ENCODE measurements at places on chromosomes 11 and 22.

DNA sequence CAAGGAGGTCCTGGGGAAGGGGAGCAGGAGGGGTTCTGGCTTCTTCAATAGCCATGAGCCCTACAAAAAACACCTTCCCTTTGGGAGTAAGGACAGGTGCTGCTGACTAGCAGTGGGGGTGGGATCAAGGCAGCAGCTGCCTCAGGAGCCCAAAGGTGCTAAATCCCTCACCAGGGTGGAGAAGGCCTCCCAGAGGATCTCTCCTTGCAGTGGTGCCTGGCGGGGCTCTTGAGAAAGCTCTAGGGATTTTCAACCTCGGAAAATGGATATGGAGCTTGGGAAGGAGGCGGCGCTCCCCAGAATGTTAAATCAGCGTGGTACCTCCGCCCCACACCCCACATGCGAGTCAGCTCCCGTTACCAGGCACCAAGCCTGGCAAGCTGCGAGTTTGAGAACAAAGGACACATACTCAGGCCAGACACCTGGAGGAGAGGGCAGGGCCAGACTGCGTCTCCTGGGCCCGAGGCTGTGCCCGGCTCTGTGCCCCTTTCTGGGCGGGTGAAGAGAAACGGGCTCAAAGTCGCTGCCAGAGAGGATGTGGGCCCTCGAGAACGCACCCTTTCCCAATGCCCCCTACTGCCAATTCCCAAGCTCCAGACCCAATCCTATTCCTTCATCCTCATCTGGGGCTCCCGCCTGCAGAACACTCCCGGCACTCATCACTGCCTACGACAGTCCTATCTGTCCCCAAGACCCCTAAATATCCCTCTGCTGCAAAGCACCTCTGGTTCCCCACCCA, 139.0 kb downstream of the BRD1 start:
- DNase-seq = no peak

DNA sequence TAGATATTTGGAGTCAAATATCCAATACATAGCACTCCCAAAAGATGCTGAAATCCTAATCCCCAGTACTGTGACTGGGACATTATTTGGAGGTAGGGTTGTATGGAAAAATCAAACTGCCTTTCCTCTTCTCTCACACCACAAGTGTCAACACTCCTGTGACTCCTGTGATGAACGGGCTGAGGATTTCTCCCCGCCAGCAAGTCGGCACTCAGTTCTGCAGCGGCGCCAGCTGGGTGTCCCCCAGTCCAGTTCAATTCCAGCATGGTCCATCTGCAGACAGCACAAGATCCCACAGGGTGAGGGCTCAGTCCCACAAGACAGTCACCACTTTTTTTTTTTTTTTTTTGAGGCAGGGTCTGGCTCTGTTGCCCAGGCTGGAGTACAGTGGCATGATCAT, 4.3 kb upstream of the PARVB start:
- DNase-seq = no peak

- DNase-seq = no peak
Measured at GRCh38 chr22:48244388-48245195, 1482.1 kb downstream of the TBC1D22A start.

GRCh38 chr11:76574406-76574805, 96.1 kb downstream of the LRRC32 start:
- no peak for DNase-seq

DNA sequence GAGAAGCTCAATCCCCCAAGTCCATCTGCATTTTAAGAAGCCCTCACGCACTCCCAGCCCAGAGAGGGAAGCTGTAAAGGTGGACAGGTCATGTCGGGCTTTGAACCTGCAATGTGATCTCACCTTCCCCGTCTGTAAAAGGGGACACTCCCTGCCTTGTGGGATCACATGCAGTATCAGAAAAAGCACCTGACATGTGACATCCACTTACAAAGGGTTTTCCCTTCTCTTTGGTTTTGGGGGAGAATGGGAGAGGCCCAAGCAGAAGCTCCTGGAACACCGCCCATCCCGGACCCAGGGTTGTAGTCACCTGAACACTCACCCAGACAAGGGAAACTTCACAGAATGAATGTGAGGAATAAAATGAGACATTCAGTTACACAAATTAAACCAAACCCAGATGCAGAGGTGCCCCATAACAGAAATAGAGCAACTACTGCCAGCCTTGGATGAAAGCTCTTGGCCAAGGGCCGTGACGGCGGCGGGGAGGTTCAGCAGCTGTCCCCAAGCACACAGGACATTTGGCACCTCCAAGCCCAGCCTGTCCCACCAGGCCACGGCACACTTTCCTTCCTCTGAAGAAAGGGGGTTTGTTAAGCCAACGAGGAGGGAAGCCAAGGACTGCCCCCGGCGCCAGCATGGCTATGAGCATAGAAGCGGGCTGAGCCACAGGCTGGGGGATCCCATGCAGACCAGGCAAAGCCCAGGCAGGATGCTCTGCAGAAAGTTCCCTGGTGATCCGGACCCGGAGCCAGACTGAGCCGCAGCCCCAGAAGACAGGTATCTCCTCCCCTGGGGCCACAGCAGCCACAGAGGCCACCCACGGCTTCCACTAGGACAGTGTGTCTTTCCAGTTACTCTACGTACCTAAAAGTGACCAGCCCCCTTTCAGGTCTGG, 3.8 kb downstream of the BID start:
- DNase-seq = no peak

- DNase-seq = no peak
Measured at GRCh38 chr11:127193950-127194349, 193.4 kb upstream of the KIRREL3 start.

DNA sequence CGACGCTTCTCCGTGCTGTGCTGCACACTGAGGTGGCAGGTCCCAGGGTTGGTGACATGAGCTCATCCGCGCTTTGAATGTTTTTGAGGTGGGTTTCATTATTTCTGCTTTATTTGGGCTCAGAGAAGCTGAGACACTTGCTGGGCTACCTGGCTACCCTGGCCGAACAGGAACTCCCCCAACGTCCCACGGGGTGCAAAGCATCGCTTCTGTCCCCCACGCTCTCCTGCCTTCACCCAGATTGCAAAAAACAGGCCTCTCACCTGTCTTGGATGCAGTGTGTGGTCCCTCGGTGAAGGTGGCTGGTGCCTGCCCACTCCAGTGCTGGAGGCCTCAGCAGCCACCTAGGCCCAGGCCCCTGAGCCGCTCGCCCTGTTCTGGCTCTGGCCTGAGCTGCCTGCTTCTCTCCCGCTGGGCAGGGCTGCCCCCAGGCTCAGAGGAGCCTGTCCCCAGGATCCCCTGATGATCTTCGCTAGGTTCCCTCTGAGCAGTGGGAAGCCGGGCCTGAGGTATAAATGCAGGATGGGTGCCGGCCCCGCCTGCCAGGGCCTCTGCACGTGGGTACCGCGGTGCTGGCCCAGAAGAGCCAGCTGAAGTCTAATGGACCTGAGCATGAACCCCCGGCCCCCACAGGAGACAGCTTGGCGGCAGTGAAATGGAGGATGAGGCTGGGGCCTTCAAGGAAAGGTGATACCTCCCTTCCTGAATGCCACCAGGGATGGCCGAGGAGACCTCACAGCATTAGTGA, 15.8 kb upstream of the MRGPRD start:
- DNase-seq = no peak

Data from WERI-Rb-1 (cell line).